ENCODE measurements at places on chromosomes 2 and 18.

DNA sequence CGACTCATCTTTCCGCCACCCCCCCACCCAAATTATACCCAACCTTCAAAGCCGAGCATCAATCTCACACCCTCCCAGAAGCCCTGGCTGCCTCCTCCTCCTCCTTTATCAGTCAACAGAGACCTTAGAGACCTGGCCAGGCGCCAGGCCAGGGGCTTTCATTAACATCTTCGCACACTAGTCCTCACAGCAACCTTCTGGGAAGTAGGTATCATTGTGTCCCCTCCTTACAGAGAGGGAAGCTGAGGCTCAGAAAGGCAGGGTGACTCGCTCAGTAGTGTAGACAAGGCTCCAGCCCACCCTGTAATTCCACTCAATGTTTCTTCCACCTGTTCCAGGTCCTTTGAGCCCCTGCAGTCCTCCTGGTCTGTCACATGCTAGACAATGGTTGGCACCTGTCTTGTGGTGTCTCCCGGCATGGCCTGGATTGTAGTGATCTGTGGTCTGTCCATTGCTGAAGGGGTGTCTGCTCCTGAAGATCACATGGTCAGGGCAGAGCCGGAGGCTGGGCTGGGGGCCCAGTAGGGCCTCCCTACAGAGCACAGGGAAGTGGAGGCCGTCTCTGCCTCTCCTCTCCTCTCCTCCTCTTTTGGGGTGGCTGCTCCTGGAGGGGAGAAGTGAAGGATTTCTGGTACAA, 36.0 kb downstream of the KLHL29 start:
- no peak for DNase-seq

DNA sequence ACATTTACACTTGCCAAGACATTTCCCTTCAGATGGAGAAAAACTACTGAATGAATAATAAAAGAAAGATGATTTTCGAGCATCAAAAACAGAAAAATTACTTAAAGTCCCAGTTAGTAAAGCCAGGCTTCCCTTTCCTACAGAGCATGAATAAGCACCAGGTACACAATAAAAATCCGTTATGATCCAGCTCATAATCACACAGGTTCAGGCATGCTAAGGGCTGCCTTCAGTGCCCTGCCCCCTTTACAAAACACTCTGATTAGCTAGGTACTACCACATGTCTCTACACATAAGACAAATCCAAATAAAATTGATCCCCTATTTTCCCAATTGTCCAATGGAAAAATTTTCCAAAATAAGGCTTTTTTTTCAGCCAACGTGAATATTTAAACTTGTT, 413.2 kb upstream of the LRATD1 start:
- no peak for DNase-seq

GRCh38 chr2:6730003-6730402, 135.7 kb downstream of the CMPK2 start:
- DNase-seq: no peak

- DNase-seq: no peak
Observed at GRCh38 chr2:188381614-188382013, 89.9 kb downstream of the GULP1 start.

- no peak for DNase-seq
Observed at GRCh38 chr2:202072226-202072625, 829 bp upstream of the KIAA2012 start.

DNA sequence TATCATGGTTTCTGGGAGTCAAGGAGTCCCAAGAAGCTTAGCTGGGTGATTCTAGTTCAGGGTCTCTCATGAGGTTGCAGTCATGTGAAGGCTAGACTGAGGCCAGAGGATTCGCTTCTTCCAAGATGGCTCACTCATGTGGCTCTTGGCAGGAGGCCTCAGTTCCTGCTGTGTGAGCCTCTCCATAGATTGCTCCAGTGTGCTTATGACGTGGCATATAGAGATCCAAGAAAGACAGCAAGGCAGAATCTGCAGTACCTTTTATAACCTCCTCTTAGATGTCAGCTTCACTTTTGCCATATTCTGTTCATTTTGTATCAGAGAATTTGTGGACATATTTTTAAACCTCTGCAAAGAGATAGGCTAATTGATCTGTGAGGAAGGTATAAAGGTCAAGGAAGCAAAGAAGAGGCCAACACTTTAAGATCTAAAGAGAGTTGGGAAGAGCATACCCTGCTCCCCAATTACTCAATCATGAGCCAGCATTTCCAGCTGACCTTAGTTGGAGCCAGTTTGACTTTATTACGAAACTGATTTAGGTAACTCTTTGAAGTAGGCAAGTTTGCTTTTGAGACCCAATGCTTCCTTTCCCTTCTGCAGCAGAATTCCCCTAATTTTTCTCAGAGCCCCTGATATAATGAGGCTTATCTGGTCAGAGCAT, 134.7 kb downstream of the EML6 start:
- DNase-seq: no peak

GRCh38 chr2:218887079-218887478, 6.4 kb downstream of the WNT10A start:
- no peak for DNase-seq

DNA sequence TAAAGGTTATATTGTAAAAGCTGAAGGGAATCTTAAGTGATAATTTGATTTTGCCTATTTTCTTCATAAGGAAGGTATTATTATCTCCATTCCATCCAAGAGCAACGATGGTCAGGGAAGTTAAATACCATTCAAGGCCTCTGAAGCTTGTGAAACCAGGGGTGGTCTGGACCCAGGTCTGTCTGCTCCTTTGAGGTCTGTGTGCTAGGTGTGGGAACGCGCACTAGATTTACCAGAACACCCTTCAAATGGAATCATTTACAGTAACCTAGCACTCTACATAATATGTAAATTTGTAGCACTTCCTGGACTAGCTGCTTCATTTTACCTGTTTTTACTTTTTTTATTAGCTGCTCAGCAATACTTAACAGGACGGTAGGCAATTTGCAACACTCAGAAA, 6.4 kb upstream of the TRIB2 start:
- DNase-seq: no peak

GRCh38 chr2:157874348-157874747, 1.8 kb downstream of the ACVR1 start:
- no peak for DNase-seq

DNA sequence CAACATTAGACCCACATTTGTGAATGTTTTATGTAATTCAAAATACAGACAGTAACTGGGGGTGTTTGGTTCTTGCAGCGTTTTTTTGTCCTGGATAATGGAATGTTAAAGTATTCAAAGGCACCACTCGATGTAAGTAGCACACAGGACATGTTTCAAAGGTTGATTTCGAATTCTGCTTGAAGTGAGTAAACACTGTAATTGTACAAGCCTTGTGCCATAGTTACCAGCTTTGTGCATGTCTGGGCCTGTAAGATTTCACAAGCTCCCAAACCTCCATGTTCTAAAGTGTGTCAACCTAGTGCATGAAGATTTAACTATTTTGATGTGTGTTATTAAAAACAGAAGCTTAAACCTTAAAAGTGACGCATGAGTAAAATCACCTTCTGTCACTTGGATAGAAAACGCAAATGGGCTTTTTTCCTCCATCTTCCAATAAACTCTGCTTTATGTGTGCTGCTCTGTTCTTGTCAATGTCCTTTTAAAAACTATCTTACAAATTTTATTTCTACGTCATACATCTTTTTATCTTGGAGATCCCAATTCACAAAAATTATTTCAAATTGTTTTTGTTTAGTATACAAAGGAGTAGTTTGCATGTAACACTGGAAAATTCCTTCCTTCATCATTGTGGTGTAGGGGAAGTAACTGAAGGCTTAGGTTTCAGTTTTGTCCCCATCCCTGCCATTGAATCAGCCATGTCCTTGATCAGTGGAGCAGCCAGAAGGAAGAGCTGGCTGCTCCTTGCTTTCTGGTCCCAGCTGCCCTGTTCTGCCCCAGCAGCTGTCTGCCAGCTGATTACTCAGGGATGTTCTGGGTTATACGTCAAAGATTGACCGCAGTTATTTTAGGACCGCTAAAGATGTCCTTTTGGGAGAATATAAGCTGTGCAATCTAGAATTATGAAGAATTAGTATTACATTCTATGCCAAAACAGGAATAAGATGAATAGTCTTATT, 119.2 kb downstream of the PRKRA start:
- DNase-seq: no peak

GRCh38 chr18:49566985-49567384, 5.1 kb downstream of the LIPG start:
- DNase-seq: no peak

- no peak for DNase-seq
Observed at GRCh38 chr2:189995679-189996078, 66.8 kb downstream of the MSTN start.

- DNase-seq: no peak
Observed at GRCh38 chr2:238761868-238762267, 86.0 kb upstream of the TWIST2 start.

- DNase-seq: no peak
Observed at GRCh38 chr2:158743466-158743865, 51.7 kb upstream of the DAPL1 start.

- no peak for DNase-seq
Observed at GRCh38 chr18:9762526-9762925, 54.4 kb downstream of the RAB31 start.

- no peak for DNase-seq
Observed at GRCh38 chr2:121228521-121228920, 56.5 kb downstream of the TFCP2L1 start.

DNA sequence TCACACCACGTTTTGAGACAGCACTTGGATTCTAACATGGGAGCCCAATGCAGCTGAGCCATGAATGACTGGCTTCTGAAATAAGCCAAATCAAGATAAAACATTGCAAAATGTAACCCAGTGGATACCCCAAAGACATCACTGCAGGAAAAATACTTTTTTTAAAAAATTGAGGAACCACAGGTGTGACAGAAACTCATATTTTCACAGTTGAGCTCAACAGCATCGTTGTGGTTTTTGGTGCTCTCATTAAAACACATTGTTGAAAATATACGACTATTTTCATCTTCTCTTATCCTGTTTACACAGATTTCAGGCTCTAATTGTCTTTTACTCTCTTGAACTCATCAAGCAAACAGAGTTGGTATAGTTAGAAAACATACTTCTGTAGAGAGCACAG, 429.3 kb upstream of the VRK2 start:
- DNase-seq: no peak

GRCh38 chr2:111209045-111209514, 88.4 kb downstream of the BCL2L11 start:
- peak; percentile 22 for DNase-seq

DNA sequence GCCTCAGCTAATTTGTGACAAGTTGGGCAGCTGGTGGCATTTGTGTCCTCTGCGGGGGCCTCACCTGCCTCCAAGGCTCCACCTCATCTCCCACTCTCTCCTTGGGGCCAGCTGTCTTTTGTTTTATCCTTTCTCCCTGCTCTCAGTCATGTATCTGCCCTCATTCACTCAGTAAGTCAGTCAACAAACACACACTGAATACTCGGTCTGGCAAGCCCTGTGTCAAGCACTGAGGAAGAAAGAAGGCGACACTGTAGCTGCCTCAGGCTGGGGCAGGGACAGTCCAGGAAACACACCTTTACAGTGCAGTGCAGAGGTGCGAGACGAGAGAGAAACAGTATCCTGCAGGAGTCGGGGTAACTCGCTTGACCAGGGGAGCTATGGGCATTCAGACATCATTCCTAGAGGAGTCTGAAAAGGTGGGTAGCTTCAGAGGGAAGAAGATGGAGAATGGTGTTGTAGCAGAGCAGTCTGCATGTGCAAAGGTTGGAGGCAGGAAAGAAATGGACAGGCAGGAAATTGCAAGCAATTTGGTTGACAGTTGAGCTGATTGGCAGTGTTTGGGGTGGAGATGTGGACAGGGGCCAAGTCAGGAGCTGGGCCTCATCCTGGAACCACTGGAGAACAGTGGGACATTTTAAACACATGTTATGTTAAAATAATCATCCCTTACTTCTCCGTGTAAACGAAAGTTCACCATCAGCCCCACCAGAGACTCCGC, 34.9 kb downstream of the SCTR start:
- no peak for DNase-seq

DNA sequence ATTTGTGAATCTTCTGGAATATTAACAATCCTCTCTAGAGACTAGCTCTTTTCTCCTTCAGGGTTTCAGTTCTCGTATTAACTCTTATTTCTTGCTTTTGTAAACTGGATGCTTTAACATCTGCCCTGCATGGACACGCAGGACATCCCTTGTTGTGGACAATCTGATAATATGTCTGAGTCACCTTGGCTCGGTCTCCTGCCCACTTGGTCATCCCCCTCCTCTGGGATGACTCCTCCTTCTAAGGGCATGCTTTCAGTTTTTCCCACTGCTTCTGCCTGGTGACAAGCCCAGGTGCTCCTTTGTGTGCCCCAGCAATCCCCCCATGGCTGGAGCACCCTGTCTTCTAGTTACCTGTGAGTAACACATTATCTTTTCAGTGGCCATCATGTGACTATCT, 460.5 kb downstream of the DSC3 start:
- no peak for DNase-seq

DNA sequence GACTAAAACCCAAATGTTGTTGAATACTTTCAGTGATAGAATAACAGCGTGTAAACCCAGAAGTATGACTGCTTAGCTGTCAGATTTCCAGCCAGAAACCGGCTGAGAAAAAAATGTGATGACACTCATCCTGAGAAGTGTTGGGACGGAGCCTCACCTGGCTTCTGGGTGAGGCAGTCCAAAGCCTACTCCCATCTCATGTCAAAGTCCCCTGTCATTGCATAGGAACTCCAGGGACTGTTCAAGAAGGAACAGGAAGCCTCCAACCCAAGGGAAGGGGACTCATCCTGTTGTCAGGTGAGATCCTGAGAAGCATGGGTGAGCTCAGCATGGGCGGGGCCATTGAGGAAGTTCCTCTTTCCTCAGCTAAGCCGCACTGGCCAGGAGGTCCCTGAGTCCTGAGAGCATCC, 11.3 kb upstream of the CHRNA1 start:
- DNase-seq: no peak

GRCh38 chr18:23765931-23766330, 76.7 kb downstream of the LAMA3 start:
- no peak for DNase-seq

DNA sequence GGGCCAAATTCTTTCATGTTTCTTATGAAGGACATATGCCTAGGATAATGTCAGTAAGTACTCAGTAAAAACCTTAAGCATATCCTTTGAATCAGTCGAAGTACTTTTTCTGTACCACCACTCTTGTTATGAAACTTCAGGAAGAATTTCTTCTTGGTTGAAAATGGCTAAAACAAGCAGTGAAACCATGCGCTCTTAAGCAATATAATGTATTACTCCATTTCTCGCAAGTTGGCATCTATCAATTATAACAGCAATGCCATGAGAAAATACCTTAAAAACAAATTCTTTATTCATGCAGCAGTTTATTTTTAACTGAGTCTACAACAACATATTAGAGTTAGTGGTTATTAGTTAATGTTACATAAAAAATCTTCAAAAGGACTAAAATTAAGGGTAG, 41.0 kb downstream of the SLC66A3 start:
- no peak for DNase-seq

GRCh38 chr2:30681022-30681421, 126.2 kb downstream of the CAPN13 start:
- no peak for DNase-seq

- DNase-seq: no peak
Observed at GRCh38 chr2:187477051-187477450, 29.0 kb upstream of the CALCRL start.

DNA sequence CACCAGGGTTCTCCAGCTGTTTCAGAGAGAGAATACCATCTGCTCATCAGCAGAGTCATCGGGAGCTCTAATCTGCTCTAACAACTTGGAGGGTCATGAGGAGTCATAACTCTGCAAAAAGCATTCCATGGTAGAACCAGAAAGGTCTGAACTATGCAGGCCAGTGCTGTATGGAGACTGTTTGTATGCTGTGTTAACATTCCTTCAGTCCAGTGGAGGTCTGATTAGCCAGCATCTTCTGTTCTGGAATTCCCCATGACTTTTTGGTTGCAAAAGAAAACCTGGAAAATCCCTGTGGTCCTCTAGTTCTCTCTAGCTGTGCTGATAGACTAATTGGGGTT, 9.4 kb upstream of the ITGB6 start:
- DNase-seq: peak; percentile 78

GRCh38 chr2:77395011-77395410, 127.2 kb downstream of the LRRTM4 start:
- DNase-seq: no peak
